ENCODE measurements at places on chromosomes 7 and 10.

- no peak for DNase-seq
These were observed 66.1 kb upstream of the PAX2 start for GRCh38 chr10:100679327-100679726.

DNA sequence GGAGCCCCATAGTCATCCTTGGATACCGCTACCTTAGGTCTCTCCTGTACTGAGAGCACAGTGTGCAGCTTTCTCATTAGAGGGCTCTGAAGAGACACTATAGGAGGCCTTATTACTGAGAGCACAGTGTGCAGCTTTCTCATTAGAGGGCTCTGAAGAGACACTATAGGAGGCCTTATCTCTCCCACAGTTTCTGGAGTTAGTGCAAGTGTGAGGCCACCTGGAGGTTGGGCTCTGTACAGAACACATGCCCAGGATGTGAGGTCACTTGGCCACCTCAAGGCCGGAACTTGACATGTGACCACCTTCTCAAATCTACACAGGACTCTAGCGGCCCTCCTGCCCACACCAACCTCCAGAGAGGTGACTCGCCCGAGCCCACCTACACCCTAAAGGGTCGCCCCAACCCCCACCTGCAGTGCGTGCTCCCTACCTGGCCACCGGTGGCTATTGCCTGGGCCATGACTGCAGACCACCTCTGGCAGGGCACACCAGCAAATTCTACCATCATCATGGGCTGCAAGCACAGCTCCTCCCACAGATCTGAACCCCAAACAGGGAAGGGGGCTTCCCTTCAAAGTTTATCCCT is 24.6 kb downstream of the FRMPD2 start:
- DNase-seq: no peak

GRCh38 chr10:59465088-59465487 is 102.7 kb upstream of the FAM13C start:
- peak; percentile 10 for DNase-seq

DNA sequence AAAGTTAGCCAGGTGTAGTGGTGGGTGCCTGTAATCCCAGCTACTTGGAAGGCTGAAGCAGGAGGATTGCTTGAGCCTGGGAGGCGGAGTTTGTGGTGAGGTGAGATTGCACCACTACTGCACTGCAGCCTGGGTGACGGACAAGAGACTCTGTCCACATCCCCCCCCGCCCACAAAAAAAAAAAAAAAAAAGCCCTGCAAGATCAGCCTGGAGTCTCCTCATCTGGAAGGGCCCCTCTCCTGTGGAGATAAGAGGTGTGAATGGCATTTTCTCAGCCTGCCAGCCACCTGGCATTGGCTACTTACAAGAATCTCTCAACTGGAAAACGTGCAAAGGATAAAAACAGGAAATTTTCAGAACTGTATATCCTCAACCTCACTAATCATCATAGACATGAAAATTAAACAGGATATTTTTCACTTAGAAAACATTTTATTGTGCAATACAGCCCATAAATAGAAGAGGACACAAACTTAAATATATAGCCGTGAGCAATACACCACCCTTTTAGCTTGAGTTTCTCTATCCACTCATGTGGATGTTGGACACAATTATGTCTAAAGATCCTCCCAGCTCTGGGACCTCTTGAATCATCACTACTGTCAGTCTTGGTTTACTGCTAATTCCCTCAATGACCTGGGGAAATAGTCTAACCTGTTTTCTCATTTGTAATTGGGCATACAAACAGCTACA is 11.3 kb upstream of the TSPAN15 start:
- no peak for DNase-seq

DNA sequence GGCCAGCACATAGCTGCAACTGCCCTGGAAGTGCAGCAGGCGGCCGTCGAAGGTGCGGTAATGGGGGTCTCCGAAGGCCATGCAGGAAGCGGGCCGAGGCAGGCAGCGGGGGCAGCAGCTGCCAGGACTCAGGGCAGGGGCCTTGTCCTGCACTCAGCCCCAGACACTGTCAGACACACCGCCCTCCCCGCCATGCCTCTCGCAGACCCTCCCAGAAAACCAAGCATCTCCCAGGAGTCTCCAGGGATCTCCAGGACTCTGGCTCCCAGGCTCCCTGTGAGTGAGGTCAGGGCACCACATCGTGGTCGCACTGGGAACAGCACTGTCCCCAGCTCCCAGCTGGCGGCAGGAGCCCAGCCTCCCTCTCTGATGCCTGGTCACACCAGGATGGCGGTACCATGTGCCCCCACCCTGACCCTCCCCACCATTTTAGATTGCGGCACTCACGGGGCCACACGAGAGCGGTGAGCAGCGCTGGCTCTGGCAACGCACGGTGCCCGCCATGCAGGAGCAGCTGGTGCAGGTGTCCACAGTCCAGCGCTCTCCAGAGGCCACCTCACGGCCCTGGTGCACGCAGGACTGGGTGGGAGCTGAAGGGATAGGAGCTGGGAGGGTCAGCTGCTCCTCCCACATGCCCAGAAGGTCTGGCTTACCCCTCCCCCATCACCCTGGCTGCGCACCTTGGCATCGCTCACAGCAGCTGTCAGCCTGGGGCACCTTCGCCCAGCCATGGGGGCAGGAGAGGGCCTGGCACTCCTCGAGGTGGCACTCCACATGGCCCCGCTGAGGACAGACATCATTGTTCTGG is 17.5 kb downstream of the ATP6V1F start:
- peak; percentile 78 for DNase-seq

- no peak for DNase-seq
These were observed 154.5 kb downstream of the SGMS1 start for GRCh38 chr10:50469288-50469687.

- no peak for DNase-seq
These were observed 361.0 kb upstream of the FZD8 start for GRCh38 chr10:36003031-36003600.

GRCh38 chr7:18873734-18874336 is 243.6 kb downstream of the TWIST1 start:
- DNase-seq: peak; percentile 27

DNA sequence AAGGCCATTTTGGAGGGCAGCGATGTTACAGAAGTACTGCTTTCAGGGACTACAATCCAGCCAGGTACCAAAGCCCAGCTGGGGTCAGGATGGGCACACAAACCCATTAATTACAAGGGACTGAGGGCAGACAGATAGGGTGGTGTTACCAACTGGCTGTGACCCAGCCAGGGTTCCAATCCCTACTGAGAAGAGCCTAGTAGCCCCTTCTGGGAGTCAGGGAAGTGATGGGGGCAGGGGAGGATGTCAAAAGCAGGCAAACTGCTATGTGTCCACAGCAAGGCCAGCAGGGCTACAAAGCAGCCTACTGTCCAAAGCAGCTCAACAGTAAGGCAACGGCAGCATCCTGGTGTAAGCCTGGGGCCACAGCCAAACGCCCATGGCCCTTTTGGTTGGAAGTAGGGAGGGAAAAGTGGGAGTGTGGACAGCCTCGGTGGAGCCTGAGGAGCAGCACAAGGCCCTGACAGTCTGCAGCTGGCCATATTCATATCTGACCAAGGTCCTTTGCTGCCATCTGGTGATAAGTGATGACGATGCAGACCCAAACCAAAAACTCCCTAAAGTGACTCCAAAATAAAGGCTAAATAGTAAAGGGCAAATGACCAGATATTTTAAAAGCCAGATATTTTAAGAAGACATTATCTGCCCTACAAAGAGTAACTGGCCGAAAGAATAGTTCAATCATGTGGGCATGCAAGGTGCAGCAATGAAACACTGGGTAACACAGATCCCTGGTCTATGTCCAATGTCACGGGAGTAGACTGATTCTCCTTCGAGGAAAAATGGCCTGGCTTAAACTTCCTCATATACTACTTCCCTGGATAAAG is 56.9 kb downstream of the XPNPEP1 start:
- DNase-seq: no peak

- DNase-seq: no peak
These were observed 111.8 kb downstream of the EGFR start for GRCh38 chr7:55130395-55131141.

GRCh38 chr7:127946847-127947246 is 84.4 kb downstream of the LRRC4 start:
- no peak for DNase-seq

DNA sequence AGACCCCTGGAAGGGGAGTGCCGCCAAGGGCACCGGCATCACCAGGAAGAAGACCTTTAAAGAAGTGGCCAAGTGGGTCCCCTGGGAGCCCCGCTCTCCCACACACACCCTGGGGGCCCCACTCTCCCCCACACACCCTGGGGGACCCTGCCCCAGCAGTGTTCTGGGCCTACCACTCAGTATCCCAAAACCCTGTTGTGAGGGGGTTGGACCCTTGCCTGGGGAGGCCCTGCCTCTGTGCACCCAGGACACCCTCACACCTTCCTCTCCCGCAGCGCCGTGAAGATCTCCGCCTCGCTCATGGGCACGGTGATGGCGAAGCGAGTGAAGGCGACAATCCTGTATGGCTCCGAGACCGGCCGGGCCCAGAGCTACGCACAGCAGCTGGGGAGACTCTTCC is 10.7 kb downstream of the NOS3 start:
- DNase-seq: no peak

- DNase-seq: peak; percentile 37
These were observed 103.7 kb downstream of the ZNF92 start for GRCh38 chr7:65477326-65477725.

DNA sequence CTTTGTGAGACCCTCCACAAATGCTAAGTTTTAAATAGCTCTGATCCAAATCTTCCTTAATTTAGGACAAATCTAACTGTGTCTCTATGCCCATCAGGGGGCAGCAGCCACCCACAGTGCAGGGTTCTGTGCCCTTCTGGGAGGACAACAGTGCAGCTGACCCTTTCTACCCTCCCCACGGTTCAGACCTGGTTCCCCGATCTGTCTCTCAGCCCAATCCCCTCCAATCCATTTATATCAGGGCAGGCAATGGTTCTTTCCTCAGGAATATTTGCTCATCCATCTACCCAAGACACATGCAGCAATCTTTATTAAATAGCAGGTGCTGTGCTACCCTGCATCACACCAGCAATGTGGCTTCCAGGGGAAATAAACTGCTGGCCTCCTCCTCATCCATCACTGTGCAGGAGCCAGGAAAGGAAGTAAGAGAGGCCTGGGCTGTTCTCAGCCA is 4.0 kb upstream of the RBM28 start:
- DNase-seq: peak; percentile 75

GRCh38 chr10:21727452-21728168 is 193.6 kb downstream of the MLLT10 start:
- DNase-seq: peak; percentile 81

DNA sequence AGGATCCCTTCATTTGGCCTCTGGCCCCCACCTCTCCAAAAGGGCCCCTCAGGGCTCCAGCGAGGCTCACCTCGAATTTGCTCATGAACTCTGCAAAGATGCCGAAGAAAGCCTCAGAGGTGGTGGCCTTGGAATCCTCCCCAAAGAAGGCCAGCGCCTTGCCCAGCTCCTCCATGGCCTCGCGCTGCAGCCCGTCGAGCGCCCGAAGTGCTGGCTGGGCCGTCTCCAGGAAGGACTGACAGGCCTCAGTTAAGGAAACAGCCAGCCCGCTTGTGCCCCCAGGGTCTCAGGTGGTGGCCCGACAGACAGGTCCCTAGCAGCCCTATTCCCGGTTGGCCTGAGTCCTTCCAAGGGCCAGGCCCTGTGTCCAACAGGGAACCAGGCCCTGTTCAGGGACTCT is 50.2 kb upstream of the DAGLB start:
- no peak for DNase-seq

DNA sequence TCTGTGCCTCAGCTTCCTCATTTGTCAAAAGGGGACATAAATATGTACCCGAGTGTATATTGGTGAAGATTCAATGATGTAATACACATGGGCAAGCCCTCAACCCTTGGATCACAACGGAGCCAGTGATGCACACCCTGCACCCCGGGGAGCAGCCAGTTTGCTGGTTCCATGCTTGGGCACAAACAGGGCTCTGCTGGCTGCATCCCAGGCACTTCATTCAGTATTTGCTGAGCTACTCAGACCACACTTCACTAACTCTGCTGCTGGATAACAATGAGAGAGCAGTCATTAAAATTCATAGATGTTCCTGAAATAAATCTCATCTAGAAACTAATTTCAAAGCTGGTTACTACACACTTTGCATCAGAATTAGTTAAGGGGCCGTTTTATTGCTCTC is 72.0 kb downstream of the SCRN1 start:
- DNase-seq: peak; percentile 9

- DNase-seq: no peak
These were observed 238.5 kb upstream of the KMT2E start for GRCh38 chr7:104775531-104775930.

- DNase-seq: no peak
These were observed 157.2 kb upstream of the NPS start for GRCh38 chr10:127391875-127392274.

Measured in HAP-1 (cell line).